ENCODE measurements at places on chromosomes 1 and 21.
A peak's percentile ranks its signal among the peaks of the same experiment; 100 is the strongest.

DNA sequence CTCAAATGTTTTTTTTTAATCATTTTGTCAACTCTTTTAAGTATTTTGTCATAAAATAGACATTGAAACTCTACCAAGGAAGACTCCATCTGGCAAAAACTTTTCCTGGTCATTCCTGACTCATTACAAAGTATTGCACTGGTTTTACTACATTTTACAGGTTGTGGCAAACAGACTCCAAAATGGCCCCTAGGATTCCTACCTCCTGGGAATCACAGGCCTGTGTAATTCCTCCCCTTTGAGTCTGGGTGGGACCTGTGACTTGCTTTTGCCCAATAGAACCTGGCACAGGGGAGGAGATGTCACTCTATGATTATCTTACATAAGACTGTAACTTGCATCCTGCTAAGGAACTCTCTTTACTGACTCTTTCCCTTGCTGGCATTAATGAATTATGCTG is 123.6 kb upstream of the KCNJ6 start:
- DNase-seq = no peak

GRCh38 chr1:35448344-35448801 is 108.8 kb downstream of the KIAA0319L start:
- DNase-seq = no peak

DNA sequence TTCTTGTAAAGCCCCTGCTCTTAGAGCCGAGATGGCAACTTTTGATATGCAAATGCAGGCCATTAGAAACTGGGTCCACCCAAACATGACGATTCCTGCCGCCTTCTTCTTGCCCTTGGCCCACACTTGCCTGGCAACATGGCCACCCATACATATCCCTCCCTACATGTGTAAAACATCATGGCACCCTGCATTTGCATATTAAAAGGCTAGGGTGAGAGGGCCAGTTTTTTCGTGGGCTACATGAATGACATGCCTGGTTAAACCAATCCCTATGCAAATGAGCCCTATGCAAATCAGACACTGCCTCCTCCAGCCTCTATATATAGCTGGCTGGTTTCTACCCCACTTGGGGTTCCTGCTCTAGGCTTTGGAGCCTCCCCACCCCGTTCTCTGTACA is 18.8 kb downstream of the PLA2G2A start:
- peak; percentile 13 for DNase-seq

DNA sequence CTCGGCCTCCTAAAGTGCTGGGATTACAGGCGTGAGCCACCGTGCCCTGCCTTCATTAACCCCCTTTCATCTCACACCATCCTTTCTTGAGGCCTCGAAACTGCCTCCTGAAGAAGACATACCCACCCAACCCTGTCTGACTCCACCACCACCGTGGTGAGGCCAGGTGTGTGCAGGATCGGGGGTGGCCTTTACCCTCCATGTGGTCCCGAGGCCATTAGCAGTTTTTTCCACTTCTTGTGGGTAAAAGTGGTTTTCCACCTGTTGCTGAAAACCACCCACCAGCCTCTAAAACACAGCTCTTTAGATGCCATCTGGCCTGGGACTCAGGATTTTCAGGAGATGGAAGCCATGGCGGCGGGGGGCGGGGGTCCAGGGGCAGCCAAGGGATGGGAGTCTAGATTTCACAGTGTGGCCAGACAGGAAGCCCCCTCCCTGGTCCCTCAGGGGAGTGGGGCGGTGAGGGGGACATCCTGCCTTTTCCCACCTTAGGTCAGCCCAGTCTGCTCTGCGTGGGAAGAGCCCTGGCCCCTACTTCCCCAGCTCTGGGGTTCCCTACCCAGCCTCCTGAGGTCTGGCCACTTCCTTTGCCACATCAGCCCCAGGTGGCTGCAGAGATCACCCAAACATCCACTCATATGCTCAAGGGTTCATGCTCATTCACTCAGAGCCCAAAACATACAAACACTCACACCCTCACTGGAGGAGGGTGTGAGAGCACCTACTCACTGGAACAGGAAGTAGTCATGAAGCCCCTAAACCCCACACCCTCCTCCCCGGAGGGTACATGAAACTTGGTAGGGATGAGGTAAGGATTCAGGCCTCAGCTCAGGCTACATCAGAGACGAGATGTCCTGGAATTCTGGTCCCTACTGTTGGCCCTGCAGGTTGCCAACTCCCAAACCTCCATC is 2.3 kb downstream of the FGR start:
- DNase-seq = peak; percentile 81

GRCh38 chr1:209106237-209106741 is 477.2 kb upstream of the CAMK1G start:
- peak; percentile 24 for DNase-seq

- peak; percentile 34 for DNase-seq
These were observed 20.8 kb downstream of the ATP5PO start for GRCh38 chr21:33894736-33895288.

GRCh38 chr1:201499795-201500669 is 6.9 kb downstream of the CSRP1 start:
- no peak for DNase-seq

GRCh38 chr1:77015748-77016341 is 148.6 kb downstream of the ST6GALNAC5 start:
- no peak for DNase-seq

DNA sequence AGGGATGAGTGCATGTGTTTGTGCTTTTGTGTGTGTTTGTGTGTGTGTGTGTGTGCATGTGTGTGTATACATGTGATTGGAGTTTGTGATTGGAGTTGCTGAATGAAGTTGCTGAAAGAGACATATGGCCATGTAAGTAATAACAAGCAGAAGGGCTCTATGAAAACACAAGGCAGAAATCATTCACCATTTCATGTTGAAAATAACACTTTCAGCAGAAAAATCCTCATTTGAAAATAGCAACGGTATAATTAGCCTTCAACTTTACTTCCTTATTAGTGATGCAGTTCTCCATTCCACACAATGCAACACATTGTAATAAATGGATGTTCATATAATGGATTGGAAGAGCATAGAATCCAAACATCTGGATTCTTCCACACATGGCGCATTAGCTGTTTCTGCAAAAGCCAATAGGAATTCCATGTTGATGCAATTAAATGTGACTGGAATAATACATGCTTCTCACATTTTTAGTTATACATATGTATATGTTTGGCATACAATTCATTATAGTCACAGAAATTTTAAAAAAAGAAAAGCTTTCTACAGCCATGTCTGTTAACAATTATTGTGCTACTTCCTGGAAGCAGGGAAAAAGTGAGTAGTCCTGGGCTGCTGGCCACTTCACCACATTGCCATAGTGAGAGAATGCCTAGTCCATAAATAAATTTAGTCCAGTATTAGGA is 538.0 kb downstream of the LTN1 start:
- no peak for DNase-seq

GRCh38 chr21:43983860-43984420 is 28.2 kb upstream of the TRAPPC10 start:
- no peak for DNase-seq

DNA sequence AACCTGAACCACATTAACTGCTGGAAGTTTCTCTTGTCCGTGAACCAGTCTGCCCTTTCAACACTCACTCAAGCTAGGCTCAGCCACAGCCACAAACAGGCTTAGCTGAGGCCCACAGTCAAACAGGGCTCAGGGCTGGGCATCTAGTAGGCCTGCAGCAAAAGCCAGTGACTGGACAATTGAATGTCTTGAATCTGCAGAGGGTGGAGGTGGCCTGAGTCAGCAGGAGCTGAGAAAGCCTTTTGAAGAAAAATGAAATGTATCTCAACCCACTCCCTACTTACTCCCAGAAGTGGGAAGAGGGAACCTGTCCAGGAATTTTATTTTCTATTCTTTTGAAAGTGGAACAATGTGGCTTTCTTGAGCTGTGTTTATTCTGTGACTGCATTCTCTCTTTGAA is 95.4 kb downstream of the PTPRU start:
- no peak for DNase-seq

DNA sequence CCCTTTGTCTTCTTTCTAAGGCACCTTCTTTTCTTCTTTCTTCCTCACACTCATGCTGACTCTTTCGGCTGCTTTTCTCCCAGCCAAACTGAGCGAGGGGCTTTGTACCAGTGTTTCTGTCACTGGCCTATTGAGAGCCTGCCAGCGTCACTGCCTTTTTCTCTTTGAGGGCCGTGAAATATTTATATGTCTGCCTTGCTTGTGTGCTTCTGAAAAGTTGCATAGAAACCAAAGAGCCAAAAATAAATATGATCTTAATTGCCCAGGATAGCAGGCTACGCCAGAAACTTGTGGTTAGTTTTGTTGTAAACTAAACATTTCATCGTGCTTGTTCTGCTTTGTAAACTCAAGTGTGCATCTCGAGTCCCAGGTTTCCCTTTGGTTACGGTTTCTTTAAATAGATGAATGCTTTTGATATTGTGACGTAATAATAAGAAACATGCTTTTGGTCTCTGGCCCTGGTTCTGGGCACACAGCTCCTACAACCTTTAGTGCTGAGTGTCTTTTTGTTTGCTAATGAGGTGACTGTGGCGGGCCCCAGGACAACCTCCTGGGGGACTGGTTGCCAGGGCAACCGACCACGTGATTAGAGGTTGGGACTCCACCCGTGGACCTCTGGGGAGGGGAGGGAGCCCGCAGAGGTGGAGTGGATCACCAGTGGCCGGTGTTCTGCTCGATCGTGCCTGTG is 10.8 kb downstream of the SLC37A1 start:
- DNase-seq = peak; percentile 83

- DNase-seq = no peak
These were observed 1.8 kb upstream of the ERG start for GRCh38 chr21:38500073-38500472.
